ENCODE measurements at places on chromosomes 12 and 14.

DNA sequence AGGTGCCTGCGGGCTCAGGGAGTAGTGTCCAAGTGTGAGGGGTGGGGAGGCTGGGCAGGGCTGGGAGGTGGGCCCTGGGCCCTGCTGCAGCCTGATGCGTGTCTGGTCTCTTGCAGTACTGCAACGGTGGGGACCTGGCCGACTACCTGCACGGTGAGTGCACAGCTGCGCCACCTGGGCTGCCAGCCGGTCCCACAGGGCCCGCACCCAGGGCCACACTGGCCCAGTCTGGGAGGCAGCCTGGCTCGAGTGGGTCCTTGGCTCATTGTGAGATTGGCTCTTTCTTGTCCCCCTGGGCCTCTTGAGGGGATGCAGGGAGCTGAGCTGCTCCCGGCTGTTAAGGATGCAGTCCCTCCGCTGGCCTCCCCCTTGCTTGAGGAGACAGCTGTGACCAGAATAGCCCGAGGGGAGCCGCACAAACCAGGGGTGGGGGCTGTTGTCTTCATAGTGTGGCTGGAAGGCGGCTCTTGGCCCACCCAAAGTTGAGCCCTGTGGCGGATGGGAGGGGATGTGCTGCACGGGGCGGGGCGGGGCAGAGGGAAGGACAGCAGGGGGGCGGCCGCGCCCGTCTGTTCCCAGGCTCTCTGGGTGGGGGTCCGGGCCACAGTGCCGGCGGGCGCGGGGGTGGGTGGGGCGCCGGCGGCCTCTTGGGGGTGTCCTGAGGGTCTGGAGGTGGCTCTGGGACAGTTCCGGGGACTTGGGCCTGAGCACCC, 13.1 kb downstream of the ULK1 start:
- no peak for DNase-seq

DNA sequence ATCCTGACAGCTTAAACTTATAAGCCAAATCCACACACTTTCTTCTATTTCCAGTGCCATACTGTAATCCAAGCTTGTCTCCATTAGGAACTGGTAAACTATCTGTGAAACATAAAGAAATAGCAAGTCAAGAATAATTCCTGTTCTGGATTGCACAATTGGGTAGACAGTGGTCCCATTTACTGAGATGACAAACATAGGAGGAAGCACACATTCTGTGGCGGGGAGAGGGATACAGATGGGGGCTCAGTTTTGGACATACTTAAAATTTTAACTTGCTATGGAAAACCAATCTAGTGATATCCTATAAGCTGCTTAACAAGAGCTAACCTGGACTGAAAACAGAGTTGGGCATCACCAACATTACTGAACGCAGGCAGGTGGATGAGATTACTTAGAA, 16.3 kb downstream of the MAP4K5 start:
- DNase-seq: no peak

- no peak for DNase-seq
These were observed 23.1 kb downstream of the AEBP2 start for GRCh38 chr12:19462406-19462805.

GRCh38 chr14:95098984-95099599, 58.2 kb downstream of the DICER1 start:
- no peak for DNase-seq

DNA sequence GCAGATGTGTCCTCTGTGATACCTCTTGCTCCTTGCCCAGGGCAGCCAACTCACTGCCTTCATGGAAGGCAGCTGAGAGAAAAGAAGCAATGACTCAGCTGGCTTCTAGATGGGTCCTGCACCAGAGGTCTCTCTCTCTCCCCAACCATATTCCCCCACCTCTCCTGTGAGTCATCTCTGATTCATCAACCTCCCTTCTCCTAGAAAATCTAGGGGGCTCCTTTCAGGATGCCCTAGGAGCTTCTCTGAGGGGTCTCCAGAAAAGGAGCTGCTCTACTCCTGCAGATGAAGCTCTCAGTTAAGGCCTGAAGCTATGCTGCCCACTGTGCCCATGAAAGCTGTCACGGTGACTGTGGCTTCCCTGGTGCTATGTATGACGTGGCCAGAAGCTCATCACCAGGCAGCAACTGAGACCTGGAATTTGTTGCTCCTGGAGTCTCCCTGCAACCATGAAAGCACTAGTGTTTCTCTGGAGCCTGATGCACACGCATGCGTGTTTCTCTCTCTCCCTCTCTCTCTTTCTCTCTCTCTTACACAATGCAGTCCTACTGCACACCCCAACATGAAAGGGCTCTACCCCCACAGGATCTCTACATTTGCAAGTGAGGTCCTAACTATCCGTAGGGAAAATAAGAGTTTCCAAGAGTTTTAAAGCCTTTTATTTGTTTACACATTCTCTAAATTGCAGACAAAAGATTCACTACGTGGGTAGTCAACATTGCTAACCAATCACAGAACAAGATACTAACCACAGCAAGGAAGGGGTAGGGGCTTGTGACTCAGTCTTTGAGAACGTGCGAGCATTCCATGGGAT, 285.3 kb downstream of the DPF3 start:
- no peak for DNase-seq

GRCh38 chr12:913919-914698, 35.4 kb downstream of the RAD52 start:
- DNase-seq: no peak

DNA sequence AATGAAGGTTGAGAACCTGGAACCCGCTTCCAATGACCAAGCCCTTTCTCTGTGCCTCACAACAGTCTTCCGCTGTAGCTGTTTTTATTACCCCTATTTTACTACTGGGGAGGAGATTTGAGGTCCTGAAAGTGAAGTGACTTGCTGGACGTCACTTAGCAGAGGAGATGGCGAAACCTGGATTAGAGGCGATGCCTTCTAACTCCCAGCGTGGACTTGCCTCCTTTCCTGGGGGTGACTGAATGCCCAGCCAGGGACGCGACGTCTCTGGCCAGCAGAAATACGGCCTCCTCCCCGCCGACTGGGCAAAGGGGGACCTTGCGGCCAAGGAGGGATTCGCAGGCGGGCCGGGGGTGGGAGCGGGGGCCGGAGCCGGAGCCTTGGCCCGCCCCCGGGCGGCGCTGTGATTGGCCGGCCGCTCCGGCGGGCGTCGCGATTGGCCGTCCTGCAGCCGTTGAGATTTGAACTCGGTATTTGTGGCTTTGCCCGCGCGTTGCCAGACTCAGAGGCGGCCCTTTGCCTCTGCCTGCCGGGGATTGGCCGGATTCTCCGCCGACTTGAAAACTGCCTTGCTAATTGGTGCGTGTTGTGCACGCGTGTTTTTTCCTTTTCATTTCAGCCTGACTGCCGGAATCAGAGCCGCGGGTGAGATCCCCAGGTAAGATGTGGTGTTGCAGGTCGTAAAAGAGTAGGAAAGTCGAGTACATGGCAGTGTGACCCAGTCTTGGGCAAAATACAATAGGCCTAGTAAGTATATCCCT, at the start of gene NCAPD2:
Gene NCAPD2, plus strand, starts transcription at position 606 of the 761 bp plus-strand sequence. CDS start 997 bp downstream, outside the sequence.
- peak; percentile 90 for DNase-seq

GRCh38 chr12:93198086-93198485, 179.6 kb upstream of the NUDT4 start:
- no peak for DNase-seq

GRCh38 chr14:93956514-93957332, 19.6 kb downstream of the ASB2 start:
- DNase-seq: no peak

DNA sequence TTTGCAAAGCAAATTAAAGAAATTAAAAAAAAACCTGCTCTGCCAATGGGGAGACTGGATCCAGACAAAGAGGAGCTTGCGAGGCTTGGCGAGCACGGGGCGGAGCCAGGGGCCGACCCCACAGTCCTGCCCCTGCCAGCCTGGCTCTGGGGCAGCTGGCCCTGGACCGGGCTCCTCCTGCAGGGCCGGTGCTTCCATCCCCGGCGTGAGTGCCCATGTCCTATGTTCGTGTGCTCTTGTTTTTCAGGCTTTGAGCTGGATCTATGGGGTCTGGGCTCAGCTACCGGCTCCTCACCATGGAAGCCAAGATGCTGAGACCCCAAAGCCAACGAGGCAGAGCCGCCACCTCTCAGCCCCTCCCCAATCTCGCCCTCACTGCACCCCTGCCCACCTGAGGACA, 176.8 kb downstream of the KIF26A start:
- no peak for DNase-seq

GRCh38 chr14:75188520-75189268, 12.3 kb upstream of the TMED10 start:
- DNase-seq: peak; percentile 71

DNA sequence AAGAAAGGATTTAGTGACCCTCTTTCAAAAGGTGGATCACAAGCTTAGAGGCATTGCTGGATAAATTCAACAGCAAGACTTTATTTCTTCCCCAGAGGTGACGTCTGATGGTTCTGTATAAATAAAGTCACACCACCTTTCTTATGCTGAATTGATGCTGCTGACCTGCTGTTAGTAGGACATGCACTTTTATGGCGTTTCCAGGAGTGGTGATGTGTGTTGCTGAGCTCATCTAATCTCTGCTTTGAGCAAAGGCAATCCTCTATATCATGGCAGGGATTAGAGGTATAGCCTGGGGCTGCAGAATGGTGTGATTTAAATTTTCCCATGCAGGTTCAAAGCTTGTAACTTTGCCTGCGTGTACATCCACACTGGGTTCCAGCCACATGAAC, 94.9 kb downstream of the ETV6 start:
- DNase-seq: no peak

DNA sequence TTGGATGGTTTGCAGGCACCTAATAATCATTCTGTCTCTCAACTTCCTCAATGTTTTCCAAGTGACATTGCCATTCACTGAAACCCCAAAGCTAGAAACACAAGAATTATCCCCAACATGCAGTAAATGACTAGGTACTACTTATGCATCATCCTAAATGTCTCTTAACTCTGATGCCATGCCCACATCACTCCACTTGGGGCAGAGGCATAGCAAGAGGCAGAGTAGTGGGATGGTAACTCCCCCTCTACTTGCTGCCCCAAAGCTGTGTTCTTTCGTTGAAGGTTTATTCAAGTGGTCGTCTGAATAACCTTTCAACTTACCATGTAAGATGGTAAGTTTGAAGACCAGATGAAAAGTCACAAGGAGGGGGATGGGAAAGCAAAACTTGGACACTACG, 77.9 kb upstream of the SOX5 start:
- no peak for DNase-seq

- no peak for DNase-seq
These were observed 68.5 kb downstream of the BHLHE41 start for GRCh38 chr12:26056335-26056734.

- peak; percentile 54 for DNase-seq
These were observed 73.8 kb downstream of the KIAA0586 start for GRCh38 chr14:58501214-58501816.

DNA sequence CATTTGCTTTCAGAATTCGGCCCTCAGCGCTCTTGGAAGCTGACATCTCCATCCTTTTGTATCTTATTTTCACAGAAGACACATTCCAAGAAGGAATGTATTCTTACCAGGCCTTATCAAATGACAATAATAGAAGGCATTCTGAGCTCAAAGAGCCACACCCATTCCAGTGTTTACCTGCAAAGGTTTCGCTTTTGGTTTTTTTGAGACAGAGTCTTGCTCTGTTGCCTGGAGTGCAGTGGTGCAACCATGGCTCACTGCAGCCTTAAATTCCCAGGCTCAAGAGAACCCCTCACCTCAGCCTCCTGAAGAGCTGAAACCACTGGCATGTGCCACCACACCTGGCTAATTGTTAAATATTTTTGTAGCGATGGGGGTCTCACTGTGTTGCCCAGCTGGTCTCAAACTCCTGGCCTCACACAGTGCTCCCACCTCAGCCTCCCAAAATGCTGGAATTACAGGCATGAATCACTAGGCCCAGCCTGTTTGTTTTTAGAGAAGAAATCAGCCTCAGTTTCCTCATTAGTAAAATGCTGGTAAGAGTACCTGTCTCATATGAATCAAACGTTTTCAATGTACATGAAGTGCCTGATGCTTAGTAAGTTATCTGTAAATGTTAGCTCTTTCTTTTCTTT, 69.2 kb downstream of the SLC6A12 start:
- no peak for DNase-seq

- no peak for DNase-seq
These were observed 10.5 kb downstream of the FMNL3 start for GRCh38 chr12:49696723-49697122.

GRCh38 chr12:2453761-2454090, 341.0 kb upstream of the FKBP4 start:
- DNase-seq: no peak

GRCh38 chr12:94244165-94245133, 96.1 kb downstream of the PLXNC1 start:
- DNase-seq: peak; percentile 52

DNA sequence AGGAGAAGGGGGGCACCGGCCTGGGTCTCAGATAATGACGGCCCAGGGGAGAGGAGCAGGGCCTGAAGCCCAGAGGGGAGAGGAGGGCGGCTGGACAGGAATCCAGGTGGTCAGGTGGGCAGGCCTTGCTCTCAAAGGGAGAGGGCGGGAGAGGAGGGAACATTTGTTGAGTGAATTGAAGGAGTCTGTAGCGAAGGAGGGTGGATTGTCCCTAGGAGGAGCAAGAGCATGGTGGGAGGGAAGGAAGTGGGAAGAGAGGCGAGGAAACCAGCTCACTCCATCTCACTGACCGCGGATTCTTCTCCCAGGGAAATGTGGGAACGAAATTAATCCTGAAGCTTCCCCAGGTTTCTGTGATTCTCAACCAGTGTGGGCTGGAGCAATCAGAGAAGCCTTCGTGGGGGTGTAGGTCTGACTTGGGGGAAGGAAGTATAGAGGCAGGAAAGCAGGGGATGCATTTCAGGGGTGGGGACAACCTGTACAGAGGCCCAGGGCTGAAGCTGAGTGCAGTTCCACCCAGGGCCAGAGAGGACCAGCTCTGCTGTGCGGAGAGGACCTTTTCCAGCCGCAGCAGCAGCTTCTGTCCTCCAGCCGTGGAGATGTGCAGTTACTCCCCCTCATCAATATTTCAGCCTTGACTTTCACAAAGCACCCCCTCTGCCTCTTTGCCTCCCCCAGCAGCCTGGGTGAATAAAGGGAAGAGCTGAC, 100.9 kb downstream of the CHST11 start:
- no peak for DNase-seq

DNA sequence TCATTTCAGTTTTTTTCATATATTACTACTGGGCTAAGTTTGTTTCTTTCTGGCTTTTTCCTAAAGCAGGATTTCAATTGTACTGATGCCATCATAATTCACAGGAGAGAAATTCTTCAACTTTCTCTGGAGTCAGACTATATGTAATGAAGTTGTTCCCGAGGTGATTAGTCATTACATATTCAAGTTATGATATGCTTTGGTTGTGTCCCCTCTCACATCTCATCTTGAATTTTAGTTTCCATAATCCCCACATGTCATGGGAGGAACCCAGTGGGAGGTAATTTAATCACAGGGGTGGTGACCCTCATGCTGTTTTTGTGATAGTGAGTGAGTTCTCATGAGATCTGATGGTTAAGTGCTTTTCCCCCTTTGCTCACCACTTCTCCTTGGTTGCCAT, 227.5 kb upstream of the LRIG3 start:
- no peak for DNase-seq

DNA sequence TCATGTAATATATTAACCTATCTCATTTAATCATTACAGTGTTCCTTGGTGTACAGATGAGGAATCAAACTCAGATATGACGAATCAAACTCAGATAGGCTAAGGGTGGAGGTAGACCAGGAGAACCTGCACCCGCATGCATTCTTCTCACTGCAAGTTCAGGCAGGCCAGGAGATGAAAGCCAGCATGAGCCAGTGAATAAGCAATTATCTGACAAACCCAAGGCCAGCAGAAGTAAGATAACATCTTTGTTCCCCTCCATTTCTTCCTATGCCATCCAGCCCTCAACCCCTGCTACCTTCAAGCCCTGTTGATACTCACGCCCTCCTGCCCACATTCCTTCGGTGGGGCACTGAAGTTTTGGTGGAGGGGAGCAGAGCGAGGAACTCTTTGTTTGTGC, 152.2 kb downstream of the ETV6 start:
- DNase-seq: no peak

- no peak for DNase-seq
These were observed 24.0 kb downstream of the KLRK1 start for GRCh38 chr12:10365696-10366405.

Data from GM12864 (cell line).